Dermis lymphatic vessel endothelial cell (primary cell): ENCODE measurements at places on chromosomes 6 and 20. TPM values are rescaled to one million over a fixed set of nuclear protein-coding genes. Genes with fewer than 3 reads are reported as not detected.

COL9A3 gene
- total RNA-seq, result 1.0 and 1.3 TPM in 2 replicates

TRAPPC3L gene
- total RNA-seq, result 0.11 and 0.34 TPM in 2 replicates

EEF1A2 gene
- total RNA-seq, result 5.8 and 7.9 TPM in 2 replicates

RBBP8NL gene
- total RNA-seq, result not detected in 2 replicates

RHAG gene
- total RNA-seq, result 0.09 and 0.11 TPM in 2 replicates

PTK6 gene
- total RNA-seq, result under 0.01 TPM in 1 of 2 replicates, not detected in the other

EFCAB8 gene
- total RNA-seq, result under 0.01 and 0.09 TPM in 2 replicates

EYA2 gene
- total RNA-seq, result 0.11 TPM in 1 of 2 replicates, not detected in the other

GNAS-AS1 gene
- total RNA-seq, result 0.11 TPM in 1 of 2 replicates, not detected in the other

THBD gene
- total RNA-seq, result 7.2 and 10.5 TPM in 2 replicates

KCNB1 gene
- not detected in 2 replicates for total RNA-seq

VNN1 gene
- not detected in 2 replicates for total RNA-seq

MTCH1 gene
- 179 and 227 TPM in 2 replicates for total RNA-seq

HLA-DPA1 gene
- total RNA-seq, result 4.6 and 6.9 TPM in 2 replicates

TFB1M gene
- 10.0 and 11.3 TPM in 2 replicates for total RNA-seq

ENPP3 gene
- total RNA-seq, result 0.34 and 0.76 TPM in 2 replicates

CTCFL gene
- total RNA-seq, result not detected in 2 replicates

SYCP2 gene
- total RNA-seq, result 3.1 TPM in 2 replicates

ABCC10 gene
- total RNA-seq, result 11.6 and 12.1 TPM in 2 replicates

ROS1 gene
- total RNA-seq, result not detected in 2 replicates

ULBP3 gene
- total RNA-seq, result 4.1 and 5.0 TPM in 2 replicates

HCRTR2 gene
- total RNA-seq, result not detected in 2 replicates

TMEM74B gene
- total RNA-seq, result 0.60 and 0.98 TPM in 2 replicates

ALDH5A1 gene
- 0.87 and 2.2 TPM in 2 replicates for total RNA-seq

ARFGEF3 gene
- 1.7 and 2.5 TPM in 2 replicates for total RNA-seq

VGLL2 gene
- not detected in 2 replicates for total RNA-seq

VARS1 gene
- total RNA-seq, result 31.2 and 36.4 TPM in 2 replicates

EYS gene
- total RNA-seq, result not detected in 2 replicates

NOTCH4 gene
- total RNA-seq, result 10.6 and 18.9 TPM in 2 replicates

RAMACL gene
- total RNA-seq, result 2.3 and 3.6 TPM in 2 replicates

SLC13A3 gene
- under 0.01 and 0.09 TPM in 2 replicates for total RNA-seq

SIGLEC1 gene
- total RNA-seq, result not detected in 2 replicates

PRDM1 gene
- total RNA-seq, result 1.0 and 1.4 TPM in 2 replicates

LMBRD1 gene
- 22.7 and 23.2 TPM in 2 replicates for total RNA-seq

SLC32A1 gene
- not detected in 2 replicates for total RNA-seq

NKX2-2 gene
- not detected in 2 replicates for total RNA-seq

BNIP5 gene
- not detected in 2 replicates for total RNA-seq

CST5 gene
- total RNA-seq, result not detected in 2 replicates

SAPCD1 gene
- total RNA-seq, result 2.2 and 8.0 TPM in 2 replicates

ACAT2 gene
- 23.3 and 33.4 TPM in 2 replicates for total RNA-seq

CDH4 gene
- total RNA-seq, result under 0.01 and 0.11 TPM in 2 replicates

TBX18 gene
- 1.5 and 2.9 TPM in 2 replicates for total RNA-seq

MOXD1 gene
- 0.22 TPM in 1 of 2 replicates, not detected in the other for total RNA-seq
